Occipital lobe (tissue), 3 donors: ENCODE measurements at places on chromosomes 12 and 14.

DNA sequence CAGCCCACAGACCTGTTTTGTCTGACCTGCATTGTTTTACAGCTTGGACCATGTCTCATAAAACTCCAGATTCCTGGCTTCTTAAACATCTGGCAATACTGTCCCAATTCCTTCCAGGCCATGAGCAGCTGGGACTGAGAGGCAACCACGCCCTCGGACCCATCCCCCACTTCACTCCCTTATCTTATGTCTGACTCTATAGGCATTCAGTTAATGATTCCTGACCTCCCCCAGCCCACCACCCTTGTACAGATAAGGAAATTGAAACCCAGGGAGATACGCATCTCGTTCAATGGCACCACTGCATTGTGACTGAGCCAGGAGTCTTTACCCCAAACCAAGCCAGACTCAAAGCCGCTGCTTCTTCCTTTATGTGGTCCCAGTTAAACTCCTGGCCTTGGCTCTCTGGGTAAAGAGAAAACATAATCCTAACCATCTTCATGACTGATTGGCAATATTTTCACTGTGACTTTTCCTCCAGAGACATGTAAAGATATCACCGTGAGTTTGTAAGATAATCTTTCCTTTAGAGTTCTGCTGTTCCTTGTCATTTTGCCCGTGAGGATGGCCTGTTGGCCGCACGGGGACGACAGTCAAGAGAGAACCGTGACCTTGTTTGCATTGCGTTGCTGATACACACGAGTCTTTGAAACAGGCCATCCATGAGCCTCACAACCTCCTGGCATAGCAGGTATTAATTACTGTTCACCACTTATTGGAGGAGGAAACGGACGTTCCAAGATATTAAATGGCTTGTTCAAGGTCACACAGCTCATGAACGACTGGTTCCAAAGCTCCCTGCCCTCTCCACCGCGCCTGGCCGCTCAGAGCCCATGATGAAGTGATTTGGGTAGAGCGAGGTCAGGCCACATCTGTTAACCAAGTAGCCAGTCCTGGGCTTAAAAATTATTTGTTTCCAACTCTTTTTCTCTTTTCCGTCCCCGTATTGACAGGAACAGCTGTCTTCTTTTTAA is 39.4 kb downstream of the MAP1LC3B2 start:
- no peak for DNase-seq

GRCh38 chr12:78470354-78471195 is 394.0 kb upstream of the SYT1 start:
- DNase-seq = no peak

DNA sequence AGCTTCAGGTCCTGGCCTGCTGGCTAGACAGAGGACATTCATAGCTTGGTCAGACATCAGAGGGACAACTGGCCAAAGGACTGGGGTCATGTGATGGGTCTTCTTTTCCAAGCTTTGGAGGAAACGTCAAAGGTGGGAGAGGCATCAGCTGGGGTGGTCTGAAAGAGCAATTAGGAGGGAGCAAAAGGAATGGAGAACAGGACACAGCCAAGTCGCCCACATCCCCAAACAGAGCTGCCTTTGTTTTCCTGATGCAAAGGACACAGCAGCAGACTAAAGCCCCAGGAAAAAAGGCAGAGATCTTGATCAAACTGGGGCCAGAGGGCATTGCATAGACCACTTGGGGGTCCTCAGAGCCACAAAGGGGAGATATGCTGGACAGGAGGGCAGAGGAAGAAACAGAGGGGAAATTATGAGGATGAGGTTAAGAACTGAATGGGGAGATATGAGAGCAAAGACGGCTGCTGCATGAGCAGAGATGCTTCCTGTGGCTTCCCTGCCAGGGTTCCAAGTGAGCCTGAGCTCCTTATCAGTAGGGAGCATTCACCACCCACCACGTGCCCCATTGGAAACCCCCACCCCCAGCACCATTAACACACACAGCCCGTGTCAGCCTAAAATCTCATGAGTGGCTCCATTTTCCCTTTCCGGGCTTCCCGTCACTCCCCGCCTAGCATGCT is 62.4 kb downstream of the ANO2 start:
- no peak for DNase-seq

- no peak for DNase-seq
Observed at GRCh38 chr14:82354126-82354525, 820.5 kb upstream of the SEL1L start.

DNA sequence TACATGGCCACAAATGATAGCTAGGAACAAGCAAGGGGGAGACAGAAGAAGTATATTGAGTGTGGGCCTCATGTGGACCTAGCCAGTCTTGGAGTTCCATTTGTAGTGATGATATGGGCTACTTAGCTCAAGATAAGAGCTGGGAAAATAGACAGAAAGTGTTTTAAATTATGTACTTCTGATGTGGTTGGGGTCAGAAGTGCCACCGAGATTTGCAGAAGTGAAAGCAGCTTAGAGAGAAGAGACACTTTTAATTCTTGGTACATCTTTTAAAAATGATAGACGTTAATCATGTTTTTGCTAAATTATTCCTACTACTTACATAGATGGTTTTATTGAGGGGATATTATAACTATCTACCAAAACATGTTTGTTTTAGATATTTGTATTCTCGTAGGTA is 198.3 kb upstream of the PDZRN4 start:
- no peak for DNase-seq

- DNase-seq = no peak
Observed at GRCh38 chr14:81605660-81606059, 72.0 kb upstream of the SEL1L start.

GRCh38 chr12:1616233-1617066 is 12.6 kb upstream of the WNT5B start:
- no peak for DNase-seq

GRCh38 chr12:112347581-112347982 is 34.6 kb downstream of the HECTD4 start:
- no peak for DNase-seq
